Right renal cortex interstitium (tissue), 3 donors: ENCODE measurements at places on chromosomes 5 and 9.

DNA sequence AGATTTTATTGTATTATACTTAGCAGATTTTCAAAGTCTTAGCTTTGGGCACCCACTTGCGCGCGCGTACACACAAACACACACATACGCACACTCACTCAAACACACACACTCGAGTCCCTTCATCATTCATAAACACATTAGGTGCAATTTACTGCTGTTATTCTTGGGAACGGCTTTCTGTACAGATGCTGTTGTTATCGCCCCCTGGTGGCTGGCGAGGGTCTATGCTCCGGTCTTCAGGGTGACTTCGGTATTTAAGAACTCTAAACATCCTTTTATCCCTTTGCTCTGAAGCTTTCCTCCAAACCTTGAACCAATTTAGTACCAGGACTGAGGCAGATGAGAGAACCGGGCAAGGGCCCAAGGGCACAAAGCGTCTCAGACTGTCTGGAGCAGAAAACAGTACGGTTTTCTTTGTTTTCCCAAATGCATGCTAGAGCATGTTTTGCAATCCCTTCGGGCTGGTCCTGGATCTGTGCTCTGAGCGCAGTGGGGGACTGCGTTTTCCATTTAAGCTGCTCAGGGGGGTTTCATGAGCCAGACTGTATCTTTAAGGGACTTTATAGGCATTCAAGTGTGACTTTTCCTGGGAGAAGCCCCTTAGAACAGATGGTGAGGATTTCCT lies 1.7 kb upstream of the SLIT3 start:
- DNase-seq = peak; percentile 75

GRCh38 chr9:75084081-75084672 lies 3.8 kb downstream of the NMRK1 start:
- no peak for DNase-seq

DNA sequence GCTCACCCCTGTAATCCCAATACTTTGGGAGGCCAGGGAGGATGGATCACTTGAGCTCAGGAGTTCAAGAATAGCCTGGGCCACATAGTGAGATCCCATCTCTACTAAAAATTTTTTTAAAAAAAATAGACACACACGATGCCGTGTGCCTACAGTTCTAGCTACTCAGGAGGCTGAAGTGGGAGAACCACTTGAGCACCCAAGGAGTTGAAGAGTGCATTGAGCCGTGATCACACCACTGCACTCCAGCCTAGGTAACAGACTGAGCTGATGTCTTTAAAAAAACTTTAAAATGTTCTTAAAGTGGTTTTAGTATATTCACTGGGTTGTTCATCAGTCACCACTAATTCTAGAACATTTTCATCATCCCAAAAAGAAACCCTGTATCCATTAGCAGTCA lies 51.9 kb upstream of the RNF38 start:
- no peak for DNase-seq

DNA sequence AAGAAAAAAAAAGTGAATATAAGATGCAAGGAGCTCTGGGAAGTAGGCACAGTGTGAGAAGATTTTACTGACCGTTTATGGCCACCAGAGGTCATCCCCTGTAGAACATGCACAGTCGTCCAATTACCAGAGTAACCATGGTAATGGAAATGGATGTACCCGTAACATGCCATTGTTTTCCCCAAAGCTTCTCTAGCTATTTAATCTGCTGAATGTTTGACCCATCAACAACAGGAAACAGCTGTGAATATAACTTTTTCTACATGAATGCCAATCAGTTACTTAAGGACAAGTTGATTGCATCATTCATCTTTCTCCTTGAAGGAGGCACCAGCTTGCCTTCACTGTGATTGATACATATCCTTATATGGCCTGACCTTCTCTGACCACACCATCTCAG lies 1967.0 kb upstream of the CDH9 start:
- no peak for DNase-seq

DNA sequence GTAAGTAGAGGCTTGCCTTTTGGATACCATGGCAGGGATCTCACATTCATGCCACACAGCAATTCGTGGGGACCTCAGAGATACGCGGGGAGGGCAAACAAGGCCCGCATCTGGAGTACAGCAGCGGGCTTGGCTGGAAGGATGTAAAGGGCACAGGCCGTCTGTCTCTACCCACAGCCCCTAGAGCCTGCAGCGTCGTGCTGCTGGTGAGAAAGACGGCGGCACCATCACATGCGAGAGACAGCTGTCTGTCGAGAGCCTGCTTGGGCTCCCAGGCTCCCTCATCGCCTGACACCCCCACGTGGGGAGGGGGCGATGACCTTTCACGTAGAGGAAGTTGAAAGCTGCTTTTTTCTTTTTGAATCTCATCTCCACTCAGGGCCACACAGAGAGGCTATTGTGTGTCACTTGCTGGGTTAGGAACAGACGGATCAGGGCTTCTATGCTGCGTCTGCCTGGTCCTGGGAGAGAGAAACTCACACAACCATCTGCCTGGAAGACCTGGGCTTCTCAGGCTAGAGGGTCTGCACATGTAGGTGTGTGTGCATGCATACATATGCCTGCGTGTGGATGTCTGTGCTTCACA lies 134.6 kb upstream of the PPP1R26 start:
- no peak for DNase-seq

DNA sequence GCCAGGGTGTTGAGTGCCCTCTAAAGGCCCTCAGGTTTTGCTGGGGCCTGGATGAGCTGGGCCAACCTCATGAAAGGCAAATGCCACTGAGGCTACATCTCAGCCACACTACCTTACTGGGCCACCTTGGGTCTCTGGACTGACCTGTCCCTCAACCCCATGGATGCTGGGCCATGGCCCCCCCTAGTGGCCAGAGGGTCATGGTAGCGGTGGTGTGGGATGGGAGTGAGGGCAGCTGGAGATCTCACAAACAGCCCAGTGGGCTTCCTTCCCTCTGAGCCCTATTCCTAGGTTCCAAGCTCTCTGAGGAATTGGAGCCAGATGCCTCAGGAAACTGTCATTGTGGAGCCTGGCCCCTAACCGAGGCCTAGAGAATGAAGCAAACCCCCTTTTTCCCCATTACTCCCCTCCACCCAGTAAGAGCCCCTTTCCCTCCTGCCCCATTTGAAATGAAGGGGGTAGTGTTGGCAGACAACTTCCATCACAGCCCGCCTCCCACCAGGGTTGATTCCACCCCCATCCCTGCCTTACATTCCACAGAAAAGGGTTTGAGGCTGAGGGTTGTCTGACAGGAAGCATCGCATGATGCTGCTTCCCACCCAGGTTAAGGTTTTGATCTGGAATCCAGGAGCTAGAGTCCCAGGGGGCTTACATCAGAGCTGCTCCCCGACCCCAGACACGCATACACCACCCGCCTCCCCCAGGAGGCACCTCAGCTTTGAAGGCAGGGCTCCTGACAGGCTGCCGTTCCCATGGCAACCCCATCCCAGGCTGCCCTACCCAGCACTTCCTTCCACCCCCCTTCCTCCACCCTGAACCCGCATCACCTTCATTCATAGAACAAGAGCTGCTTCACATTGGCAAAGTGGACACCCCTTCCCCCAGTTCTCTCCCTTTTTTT lies 63.9 kb downstream of the PCDH1 start:
- DNase-seq = no peak

DNA sequence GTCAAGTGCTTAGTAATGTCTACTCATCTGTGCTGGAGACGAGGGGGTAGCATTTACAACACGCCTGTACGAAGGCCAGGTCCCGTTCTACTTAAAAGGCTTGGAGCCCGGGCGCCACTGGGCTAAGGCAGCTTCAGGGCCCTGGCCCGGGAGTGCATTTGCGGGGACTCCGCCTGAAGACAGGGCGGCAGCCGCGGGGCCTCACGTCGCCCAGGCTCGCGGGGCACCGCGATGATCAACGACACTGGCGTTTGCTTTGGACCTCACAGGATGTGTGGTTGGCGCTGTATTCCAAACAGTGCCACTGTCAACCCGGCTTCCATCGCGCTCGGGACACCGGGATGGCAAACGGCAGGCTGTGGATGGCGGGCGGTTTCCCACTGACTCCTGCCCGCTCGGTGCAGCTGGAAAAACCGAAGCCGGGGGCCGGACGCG lies 1.1 kb upstream of the TENT4A start:
- no peak for DNase-seq

DNA sequence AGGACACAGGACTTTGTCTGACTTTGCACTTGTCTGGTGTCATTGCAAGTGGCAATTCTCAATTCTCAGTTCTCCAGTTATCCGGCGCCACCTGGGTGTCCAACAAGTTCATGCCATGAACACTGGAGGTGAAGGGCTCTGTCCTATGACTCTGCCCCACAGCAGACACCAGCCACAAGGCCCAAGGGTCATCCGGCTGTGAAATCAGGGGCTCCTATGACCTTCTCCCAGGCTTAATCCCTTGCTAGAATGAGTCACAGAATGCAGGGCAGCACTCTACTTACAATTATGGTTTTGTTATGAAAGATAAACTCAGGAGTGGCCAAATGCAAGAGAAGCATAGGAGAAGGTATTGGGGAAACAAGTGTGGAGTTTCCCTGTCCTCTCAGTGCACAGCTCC lies 392.0 kb downstream of the GADD45G start:
- no peak for DNase-seq

DNA sequence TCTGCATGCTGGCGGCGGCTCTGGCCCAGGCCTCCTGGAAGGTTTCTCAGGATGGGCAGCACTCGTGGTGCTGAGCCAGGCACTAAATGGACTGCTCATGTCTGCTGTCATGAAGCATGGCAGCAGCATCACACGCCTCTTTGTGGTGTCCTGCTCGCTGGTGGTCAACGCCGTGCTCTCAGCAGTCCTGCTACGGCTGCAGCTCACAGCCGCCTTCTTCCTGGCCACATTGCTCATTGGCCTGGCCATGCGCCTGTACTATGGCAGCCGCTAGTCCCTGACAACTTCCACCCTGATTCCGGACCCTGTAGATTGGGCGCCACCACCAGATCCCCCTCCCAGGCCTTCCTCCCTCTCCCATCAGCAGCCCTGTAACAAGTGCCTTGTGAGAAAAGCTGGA lies 3.2 kb downstream of the SLC35A4 start:
- no peak for DNase-seq

- no peak for DNase-seq
Observed at GRCh38 chr5:1641041-1641440, 117.3 kb upstream of the LPCAT1 start.

DNA sequence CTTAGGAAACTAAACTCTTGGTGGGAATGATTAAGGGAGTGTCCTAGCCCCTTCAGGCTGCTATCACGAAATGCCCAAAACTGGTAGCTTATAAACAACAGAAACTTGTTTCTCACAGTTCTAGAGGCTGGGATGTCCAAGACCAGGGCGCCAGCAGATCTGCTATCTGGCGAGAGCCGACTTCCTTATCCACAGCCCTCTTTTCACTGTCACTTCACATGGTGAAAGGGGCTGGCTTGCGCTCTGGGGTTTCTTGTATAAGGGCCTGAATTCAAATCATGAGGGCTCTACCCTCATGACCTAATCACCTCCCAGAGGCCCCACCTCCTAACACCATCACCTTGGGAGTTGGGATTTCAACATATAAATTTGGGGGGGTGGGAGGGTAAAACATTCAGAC lies 49.1 kb downstream of the IPPK start:
- DNase-seq = no peak

DNA sequence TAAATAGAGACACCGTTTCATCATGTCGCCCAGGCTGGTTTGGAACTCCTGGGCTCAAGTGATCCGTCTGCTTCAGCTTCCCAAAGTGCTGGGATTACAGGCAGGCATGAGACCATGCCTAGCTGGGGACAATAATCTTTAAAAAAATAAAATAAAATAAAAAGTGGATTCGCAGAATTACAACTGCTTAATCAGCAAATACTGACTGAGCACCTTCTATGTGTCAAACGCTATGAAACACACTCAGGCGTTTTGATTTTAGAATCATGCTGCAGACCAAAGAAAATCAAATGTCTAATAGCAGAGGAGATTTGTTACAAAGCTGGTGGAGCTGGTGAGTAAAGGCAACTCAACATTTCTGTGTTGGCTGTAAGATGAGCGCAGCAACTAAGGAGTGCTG lies 22.7 kb upstream of the SH3RF2 start:
- no peak for DNase-seq

DNA sequence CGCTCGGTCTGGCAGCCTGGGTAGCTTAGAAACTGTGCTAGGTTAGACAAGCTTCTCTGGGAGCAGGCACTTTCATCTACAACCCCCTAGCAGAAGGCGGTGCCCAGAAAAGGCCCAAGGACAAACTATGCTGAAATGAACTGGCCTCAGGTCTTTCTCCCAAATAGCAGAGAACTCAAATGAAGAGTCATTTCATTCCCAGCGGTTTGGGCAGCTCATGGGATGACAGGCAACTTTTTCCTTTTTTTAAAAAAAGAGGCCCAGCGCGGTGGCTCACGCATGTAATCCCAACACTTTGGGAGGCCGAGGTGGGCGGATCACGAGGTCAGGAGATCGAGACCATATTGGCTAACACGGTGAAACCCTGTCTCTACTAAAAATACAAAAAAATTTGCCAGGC lies 2.5 kb downstream of the RAPGEF1 start:
- DNase-seq = no peak

DNA sequence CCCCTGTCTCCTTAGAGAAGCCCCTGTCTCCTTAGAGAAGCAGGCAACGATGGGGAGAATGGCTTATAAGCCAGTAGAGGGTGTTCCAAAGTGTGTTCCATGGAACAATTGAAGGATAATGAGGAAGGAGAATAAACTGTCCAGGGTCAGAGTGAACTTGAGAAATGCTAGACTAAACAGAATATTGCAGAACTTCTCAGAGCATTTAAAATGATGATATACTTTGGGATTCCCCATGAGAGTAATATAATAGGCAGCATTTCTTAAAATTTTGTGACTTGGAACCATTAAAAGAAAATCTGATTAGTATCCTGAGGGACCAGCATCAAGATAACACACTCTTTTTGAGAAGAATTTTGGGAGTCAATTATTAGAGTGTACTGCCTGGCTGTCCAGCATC lies 116.8 kb downstream of the PBX3 start:
- no peak for DNase-seq
